Activated CD8-positive, alpha-beta T cell treated with anti-CD3 and anti-CD28 coated beads, Interleukin-2, amount 10 ng/mL, durations not matched to agents 7 days and 5 days (primary cell): ENCODE measurements at places on chromosomes 6 and 20. TPM values are rescaled to one million over a fixed set of nuclear protein-coding genes. Genes with fewer than 3 reads are reported as not detected.

Gene ECT2L
- not detected for total RNA-seq

Gene CTCFL
- not detected for total RNA-seq

Gene FLRT3
- not detected for total RNA-seq

Gene ARMH2
- total RNA-seq = 1.7 TPM

Gene FAM83D
- total RNA-seq = 25.6 TPM

Gene TEAD3
- total RNA-seq = 0.21 TPM

Gene MROH8
- 2.6 TPM for total RNA-seq

Gene TFAP2C
- total RNA-seq = not detected

Gene CYP24A1
- total RNA-seq = not detected

Gene LGSN
- not detected for total RNA-seq

Gene GSTA3
- total RNA-seq = not detected

Gene KIFC1
- 180 TPM for total RNA-seq

GRCh38 chr20:45781391-45781931, 10.2 kb downstream of the WFDC3 start:
- no peak for DNase-seq

DNA sequence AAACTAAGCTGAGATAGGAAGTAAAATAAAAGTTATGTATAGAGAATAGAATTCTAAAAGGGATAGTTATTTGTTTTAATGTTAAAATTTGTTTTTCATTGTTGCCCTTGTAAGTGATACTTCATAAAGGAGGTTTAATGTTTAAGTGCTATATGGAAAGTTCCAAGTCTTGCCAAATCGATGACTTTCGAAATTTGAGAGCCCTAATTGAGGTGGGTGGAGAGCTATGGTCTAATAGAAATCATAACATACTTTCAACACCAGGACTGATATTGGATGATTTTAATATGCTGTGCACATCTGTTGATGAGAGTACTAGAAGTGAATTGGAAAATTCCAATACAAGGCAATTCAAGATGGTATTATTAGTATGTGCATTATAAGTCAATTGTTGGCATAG, 64.6 kb downstream of the RNF144B start:
- DNase-seq = no peak

GRCh38 chr20:38225900-38226263, 34.7 kb downstream of the KIAA1755 start:
- DNase-seq = no peak

DNA sequence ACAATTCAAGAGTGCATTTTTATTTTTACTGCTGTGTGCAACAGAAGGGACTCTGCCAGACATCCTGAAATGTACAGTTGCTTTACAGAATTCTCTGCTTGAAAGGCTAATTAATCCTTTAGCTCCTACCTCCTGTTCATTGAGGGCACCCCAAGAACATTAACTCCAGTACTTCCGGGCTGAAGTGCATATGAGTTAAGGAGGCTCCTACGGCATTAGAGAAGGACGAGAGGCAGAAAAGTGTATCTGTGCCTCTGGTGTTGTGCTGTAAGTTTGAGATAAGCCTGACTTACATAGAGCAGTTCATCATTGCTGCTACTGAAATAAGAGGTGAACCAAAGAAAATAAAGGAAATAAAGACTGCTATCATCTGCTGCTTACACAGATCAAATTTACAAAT, 609.3 kb upstream of the ADGRB3 start:
- no peak for DNase-seq

GRCh38 chr6:162377735-162378134, 349.8 kb downstream of the PRKN start:
- no peak for DNase-seq

DNA sequence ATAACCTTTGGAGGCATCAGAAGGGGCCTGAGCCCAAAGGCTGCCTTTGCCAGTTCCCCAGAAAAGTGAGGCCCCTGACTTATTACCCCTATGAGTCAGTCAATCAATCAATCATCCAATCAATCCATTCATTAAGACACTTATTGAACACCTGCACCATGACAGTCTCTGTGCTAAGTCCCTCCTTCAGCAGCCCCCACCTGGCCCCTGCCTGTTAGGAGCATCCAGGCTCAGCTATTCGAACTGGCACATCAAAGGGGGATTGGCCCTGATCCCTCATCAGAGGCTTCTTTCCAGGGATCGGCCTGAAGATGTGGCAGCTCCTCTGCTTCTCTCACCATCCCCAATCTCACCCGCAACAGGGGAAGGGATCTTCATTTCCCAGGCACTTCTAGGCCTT, 27.7 kb upstream of the VEGFA start:
- DNase-seq = no peak

DNA sequence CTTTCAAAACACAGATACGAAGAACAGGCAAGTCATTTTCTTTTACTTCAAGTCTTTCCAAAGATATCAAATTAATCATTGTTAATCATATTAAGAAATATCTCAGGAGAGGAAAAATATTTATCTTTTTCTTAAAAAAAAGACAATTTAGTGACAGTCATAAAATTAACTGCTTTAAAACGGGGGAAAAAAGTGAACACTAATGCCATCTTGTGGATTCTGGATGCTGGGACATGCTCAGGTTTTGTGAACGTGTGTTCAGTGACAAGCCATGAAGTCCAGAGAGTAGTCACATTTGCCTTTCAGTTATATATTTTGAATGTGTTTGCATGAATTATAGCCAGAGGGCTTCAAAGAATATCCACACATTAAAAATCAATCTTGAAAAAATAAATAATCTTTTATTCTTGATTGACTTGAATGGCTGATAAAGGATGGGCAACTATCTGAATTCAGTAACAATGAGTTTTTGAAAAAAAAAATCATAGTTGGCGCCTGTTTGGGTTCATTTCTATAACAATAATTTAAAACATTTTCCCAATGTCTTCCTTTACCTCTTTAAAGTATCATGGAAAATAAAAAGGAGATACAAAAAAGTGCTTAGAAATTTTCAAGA, 74.7 kb upstream of the NOX3 start:
- no peak for DNase-seq

DNA sequence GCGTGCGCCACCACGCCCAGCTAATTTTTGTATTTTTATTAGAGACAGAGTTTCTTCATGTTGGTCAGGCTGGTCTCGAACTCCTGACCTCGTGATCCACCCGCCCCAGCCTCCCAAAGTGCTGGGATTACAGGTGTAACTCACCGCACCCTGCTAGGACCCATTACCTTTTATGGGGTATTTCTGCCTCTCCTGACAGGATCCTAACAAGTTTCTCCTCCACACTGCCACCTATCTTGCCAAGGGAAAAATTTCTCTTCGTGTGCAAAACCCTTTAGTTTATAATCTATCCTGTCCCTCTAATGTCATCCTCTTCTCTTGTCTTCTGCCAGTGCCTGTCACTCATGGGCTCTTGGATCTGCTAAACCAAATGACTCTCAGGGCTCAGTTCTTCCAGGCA, 1.9 kb downstream of the STMND1 start:
- DNase-seq = no peak

GRCh38 chr6:11039040-11039439, 5.1 kb downstream of the ELOVL2 start:
- DNase-seq = no peak

GRCh38 chr6:130833569-130833968, 6.4 kb downstream of the SMLR1 start:
- DNase-seq = no peak

DNA sequence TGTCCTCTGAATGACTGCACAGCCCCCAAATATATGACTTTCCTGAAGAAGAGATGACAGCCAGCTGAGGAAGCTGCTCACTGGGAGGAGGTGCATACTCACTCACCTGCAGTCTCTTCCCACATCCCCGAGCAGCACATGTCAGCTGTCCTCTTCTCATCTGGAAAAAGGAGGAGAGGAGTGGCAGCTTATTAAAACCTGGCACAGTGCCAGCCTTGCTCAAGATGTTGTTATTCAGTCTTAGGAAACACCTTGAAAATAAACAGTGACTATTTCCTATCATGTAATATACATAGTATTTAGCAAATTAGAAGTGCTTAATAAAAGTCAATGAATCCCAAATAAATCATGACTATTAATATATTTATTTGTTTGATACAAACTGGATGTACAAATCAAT, 232.9 kb downstream of the EPM2A start:
- DNase-seq = no peak

DNA sequence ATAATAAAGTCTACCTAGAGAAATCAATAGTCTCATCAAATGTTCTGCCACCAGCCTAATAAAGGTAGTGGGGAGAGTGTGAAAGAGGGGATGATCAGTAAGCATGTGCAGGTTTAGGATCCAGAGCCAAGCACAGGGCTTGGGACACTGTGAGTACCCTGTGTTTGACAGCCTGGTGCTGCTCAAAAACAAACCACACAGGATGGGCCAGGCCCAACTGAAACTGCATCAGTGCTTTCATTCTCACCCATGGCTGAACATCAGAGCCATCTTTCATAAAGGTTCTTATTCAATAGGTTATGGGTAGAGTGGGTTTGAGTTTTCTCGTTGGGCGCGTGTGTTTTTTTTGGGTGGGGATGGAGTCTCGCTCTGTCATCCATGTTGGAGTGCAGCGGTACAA, 87.3 kb upstream of the NHSL1 start:
- DNase-seq = no peak

GRCh38 chr20:41086402-41087324, 50.7 kb upstream of the PLCG1 start:
- no peak for DNase-seq

DNA sequence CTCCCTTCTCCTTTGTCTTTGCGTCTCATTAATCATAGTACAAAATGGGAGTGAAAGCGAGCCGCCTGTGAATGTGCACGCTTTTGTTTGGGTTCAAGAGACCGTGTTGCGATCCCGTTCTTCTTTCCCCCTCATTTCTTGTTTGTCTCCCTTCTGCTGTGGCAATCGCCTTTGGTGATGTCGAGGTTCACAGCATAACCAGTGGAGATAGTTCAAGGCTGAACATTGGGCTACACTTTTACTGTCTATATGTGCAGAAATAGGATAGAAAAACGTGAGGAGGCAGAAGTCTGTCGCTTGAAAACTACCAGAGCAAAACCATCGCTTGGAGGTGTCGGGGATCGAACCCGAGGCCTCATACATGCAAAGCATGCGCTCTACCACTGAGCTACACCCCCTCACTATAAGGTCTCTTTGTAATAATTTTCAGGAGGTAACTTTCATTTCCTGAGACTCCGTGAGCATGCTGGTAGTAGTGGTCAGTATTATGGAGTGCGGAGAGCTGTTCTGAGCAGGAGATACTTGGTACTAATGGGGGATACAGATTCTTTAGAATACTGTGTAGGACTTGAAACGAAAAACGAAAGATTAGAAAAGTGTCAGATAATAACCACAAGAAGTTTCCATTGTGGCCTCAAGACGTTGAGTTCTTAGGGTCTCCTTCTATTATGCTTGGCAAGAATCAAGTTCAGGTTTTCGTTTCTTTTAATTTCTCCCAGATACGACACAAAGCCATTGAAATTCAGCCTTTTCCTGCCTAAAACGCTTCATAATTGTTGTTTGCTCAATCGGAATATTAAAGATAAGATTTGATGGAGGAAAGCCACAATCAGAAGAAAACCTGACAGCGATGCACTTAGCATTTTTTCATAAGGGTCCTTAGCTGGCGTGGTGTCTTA, 106.6 kb downstream of the TRIM27 start:
- no peak for DNase-seq

GRCh38 chr6:111710439-111710838, 104.8 kb upstream of the TRAF3IP2 start:
- DNase-seq = no peak

DNA sequence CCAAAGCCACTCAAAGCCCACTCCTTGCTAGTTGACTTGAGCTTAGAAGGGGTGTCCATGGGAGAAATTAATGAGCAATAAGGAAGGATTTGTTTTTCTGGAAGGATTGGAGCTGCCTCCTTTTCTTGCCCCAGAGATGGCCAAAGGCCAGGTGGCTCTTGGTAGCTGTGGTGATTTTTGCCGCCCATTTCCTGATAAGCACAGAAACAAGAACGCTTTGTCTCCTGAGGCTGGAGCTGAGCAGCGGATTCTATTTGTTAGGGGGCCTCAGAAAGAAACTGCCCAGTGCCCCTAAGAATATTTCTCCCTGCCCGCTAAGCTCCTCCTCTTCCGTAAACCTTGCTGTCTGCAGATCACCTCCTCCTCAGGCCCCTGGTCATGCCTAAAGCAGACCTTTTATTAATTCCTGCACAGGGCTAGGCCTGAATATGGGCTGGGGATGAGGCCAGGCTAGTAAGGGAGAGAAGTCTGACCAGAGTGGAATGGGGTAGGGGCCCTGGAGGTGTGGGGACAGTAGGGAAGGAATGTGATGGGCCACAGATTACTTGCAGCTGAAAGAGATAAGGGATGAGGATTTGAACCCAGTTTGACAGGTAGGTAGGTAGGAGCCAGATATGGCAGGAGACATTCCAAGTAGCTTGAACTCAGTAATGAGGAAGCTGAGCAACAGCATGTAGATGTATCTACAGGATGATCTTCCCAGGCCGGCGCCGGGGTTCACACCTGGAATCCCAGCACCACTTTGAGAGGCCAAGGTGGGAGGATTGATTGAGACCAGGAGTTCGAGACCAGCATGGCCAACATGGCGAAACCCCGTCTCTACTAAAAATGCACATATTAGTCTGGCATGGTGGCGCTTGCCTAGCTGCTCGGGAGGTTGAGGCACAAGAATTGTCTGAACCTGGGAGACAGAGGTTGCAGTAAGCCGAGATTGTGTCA, 71.2 kb upstream of the NAA20 start:
- no peak for DNase-seq

DNA sequence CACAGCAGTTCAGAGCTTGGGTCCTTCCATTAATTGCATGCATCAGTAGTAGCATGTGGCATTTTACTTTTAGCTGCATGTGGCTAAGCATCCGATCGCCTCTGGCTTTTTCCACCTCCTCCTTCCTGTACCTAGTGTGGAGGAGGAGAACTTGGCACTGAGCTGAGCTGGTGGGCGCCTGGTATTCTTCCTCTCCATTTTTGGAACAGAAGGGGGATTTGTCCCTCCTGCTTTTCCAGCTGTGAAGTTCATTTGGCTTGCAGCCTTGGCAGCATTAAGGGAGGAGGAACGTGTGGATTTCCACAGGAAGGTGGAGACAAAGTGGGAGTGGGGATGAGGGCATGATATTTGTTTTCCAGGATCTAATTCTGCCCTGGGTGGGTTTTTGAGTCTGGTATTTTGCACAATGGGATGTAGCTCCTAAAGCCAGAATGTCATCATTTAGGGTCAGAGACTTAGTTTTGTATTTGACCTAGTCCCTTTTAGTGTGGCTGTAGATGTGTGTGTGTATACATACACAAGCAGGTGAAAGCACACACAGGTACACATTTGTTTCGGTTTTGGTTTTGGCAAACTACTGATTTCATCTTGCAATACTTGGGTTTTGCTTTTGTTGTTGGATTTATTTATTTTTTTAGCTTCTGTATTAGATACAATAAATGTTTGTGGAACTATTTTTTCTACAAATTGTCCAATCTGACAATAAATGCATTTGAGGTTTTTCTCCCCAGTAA, 90.0 kb downstream of the SASH1 start:
- no peak for DNase-seq
